ENCODE measurements at places on chromosomes 4 and X. TPM values are rescaled to one million over a fixed set of nuclear protein-coding genes. Genes with fewer than 3 reads are reported as not detected.

The GUCY1B1 gene
- 17.5 TPM for total RNA-seq

GRCh38 chr4:142079959-142080358, 443.6 kb downstream of the IL15 start:
- no peak for DNase-seq

- DNase-seq = no peak
These were observed 195.4 kb upstream of the MAMLD1 start for GRCh38 chrX:150167482-150168324.

DNA sequence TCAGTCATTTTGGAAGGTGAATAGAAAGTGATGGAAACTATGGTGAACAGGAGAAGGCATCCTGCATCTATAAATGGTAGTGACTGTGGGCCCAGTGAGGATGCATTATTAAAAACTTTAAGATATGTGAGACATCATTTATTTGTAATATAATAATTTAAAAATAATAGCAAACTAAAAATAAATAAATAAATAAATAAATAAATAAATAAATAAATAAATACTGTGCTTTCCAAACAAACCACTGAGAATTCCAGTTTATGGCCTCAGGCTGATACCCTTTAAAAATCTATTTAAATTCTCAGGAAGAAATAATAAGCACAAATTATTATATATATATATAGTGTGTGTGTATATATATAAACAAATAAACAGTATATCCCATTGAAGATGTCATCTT, 248.0 kb upstream of the DCAF8L1 start:
- DNase-seq = no peak

The EFHC2 gene
- 5.2 TPM for total RNA-seq

- DNase-seq = no peak
These were observed 66.4 kb downstream of the AMMECR1 start for GRCh38 chrX:110251526-110251925.

DNA sequence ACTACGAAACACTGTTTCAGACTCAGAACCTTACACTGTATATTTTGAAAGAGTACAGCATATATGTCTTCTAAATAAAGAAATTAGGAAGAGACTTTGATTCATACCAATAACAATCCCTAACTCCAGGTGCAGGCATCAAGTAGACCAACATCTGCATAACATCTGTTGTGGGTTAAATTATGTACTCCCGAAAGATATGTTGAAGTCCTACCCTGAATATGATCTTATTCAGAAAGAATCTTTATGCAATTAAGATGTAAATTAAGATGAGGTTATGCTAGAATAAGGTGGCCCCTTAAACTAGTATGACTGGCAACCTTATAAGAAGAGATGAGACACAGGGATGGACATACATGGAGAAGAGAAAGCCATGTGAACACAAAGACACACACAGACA, 117.9 kb downstream of the INPP4B start:
- no peak for DNase-seq

GRCh38 chrX:38304010-38304409, 23.3 kb downstream of the RPGR start:
- no peak for DNase-seq

The PHEX gene
- total RNA-seq = not detected

- no peak for DNase-seq
These were observed 7.6 kb downstream of the SLC2A9 start for GRCh38 chr4:10013722-10014121.

The PDZD4 gene
- 24.6 TPM for total RNA-seq

GRCh38 chr4:3021627-3022026, 52.7 kb downstream of the HTT-AS start:
- no peak for DNase-seq

DNA sequence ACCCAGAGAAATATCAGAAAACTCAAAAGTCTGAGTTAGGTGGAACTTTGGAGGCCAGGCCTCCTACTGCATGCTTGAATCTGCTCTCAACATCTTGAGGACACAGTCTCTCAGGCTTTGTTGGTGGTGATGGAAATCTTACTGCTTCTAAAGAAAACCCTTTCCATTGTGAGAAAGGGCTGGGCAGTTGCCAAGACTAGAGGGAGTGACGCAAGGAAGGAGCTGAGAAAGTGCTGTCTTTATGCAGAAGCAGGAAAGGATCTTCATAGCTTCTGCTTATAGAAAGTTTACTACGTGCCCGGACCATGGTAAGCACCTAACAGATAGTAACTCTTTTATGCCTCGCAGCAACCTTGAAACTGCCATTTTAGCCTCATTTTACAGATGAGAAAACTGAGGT, 2.4 kb upstream of the CRMP1 start:
- DNase-seq = no peak

The KIT gene
- 9.2 TPM for total RNA-seq

GRCh38 chr4:23857367-23857959, 32.4 kb downstream of the PPARGC1A start:
- DNase-seq = no peak

DNA sequence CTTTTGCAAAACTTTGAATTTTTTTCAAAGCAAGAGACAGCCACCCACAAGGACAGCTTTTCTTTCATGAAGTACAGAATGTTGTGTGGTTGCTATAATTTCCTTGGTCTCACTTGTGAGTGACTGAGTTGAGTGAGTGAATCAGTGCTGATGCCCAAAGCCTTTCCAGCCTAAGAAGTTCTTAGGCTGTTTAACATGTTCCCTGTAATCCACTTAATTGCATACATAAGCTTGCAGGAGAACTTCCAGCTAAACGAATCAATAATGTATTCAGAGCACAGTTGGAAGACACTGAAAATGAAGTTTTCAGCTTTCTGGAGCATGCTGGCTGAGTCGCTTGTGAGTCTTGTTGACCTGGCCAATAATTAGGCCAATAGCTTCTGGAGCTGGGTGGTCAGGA, 42.0 kb upstream of the GK2 start:
- DNase-seq = no peak
